ENCODE measurements at places on chromosomes 5 and 9.

- DNase-seq, result no peak
Observed at GRCh38 chr5:143843461-143843860, 31.5 kb downstream of the HMHB1 start.

DNA sequence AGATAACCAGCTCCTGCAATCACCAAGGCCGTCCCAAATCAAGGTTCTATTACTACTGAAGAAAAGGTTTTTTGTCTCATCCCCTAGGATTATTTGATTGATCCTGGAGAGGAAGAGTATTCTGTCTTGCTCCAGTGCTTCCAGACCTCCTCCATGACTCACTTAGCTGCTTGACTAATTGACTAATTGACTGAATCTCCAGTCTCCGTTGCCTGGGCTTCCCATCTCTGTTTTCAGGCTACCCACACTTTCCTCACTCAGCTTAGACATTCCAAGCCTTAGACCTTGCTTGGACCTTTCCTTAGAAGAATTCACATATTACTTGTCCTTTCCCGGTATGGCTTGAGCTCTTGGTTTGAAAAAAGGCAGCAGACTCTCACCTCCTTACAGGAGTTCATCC is 60.6 kb downstream of the FRMD3 start:
- DNase-seq, result no peak

GRCh38 chr9:3074247-3074646 is 230.4 kb upstream of the PUM3 start:
- DNase-seq, result no peak

DNA sequence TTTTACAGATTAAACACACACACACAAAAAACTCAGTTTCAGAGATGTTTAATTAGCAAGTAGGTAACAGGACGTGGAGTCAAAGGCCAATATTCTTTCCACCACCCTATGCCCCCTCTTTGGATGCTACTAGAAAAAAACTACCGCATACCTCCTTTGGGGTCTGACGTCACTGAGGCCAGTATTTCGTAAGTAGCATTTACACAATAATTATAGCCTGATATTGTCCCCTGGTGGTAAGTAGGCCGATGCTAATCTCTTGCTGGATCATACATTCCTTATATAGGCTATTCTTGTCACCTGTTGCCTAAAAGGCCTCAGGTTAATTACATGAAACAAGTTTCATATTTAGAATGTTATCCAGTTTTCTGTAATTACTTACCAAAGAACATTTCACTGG is 21.0 kb upstream of the SMARCA2 start:
- no peak for DNase-seq

- no peak for DNase-seq
Observed at GRCh38 chr9:134319306-134320125, 6.7 kb upstream of the RXRA start.

- peak; percentile 8 for DNase-seq
Observed at GRCh38 chr9:129696944-129697655, 31.7 kb downstream of the PRRX2 start.

GRCh38 chr5:170747357-170747756 is 36.2 kb upstream of the GABRP start:
- DNase-seq, result no peak

GRCh38 chr5:53425687-53426511 is 54.5 kb upstream of the FST start:
- DNase-seq, result peak; percentile 17

DNA sequence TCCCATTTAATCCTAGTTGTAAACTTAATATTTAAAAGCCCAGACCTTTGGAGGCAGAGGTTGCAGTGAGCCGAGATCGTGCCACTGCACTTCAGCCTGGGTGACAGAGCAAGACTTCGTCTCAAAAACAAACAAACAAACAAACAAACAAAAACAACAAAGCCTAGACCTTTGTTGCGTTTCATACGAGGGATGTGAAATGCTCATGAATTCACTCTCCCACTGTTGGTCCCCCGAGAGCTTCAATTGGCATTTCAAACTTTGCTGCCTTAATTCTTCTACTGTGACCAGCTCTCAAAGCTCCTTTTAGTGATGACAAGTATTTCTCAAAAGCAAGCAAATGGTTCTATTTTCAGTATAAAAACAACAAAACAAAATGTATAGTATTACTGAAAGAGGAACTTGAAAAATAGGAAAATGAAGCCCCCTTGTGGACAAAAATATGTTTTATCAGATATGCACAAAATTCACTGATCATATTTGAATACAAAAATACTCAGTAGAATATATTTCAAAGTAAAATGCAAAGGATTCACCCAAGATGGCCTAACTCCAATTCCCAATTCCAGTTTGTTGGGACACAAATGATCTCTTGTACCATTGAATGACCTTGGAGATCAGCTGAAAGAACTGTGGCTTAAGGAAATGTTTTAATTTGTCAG is 140.4 kb downstream of the ESM1 start:
- DNase-seq, result peak; percentile 52

DNA sequence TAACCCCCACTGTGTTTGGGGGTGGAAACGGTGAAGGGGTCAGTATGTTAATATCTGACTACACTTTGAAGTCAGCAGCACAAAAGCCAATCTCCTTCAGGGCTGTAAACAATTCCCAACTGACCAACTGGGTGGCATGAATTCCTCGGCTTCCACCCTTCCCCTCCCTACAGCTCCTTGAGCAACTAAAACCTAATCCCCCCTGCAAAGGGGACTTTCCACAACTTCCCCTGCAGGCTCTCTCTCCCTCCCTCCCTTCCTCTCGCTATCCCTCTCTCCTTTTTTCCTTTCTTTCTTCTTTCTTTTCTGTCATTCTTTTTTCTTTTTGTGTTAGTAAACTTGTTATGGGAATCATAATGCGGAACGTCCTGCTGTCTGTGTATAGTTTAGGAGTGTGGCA is 65.1 kb upstream of the PTCH1 start:
- DNase-seq, result no peak

DNA sequence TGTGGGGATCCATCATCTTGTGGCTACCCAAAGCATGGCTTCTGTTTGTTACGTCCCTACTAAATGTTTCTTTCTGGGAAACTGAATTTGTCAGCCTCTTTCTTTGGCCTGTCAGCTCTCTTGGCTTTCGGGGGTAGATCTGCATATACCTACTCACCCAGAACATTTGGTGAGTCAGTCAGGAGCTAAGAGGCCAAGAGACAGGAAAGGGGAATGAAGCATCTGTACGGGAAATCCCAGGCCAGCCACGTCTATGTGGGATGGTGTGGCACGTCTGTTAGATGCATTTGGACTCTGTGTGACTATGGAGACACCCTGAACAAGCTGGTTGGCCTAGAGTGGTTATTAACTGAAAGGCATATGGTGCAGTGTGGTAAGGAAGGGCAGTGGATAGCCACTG is 58.1 kb downstream of the CDO1 start:
- DNase-seq, result no peak

DNA sequence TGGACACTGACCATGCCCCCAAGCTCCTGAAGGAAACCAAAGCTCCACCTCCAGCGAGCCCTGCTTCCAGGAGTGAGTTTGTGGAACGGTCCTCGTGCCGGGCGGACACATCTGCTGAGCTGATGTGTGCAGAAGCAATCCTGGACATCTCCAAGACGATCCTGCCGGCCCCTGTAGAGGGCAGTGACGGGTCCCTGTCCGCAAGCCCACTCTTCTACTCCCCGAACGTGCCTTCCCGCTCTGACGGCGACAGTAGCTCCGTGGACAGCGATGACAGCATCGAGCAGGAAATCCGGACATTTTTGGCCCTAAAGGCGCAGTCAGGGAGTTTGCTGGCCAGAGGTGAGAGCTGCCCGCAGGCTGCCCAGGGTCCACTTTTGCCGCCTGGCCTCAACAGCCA is 6.2 kb downstream of the PPP1R26 start:
- DNase-seq, result no peak

- DNase-seq, result no peak
Observed at GRCh38 chr9:99748266-99748665, 73.4 kb upstream of the NR4A3 start.

DNA sequence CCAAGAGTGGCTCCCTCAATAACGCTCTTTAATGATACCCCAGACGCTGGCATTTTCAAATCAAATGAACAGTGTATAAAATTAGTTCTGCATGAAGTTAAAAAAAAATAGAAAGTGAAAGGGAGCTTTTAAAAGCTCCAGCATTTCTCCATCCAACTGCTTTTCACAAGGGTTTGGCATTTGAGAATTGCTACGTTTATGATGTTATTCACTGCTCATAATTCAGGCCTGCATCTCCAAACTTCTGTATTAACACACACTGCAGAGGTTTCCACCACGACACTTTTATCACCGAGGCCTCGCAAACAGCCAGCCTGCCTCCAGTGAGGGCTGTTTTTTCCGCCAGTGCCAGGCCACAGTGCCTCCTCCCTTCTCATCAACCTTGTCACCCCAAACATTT is 205.5 kb upstream of the EFNA5 start:
- no peak for DNase-seq

DNA sequence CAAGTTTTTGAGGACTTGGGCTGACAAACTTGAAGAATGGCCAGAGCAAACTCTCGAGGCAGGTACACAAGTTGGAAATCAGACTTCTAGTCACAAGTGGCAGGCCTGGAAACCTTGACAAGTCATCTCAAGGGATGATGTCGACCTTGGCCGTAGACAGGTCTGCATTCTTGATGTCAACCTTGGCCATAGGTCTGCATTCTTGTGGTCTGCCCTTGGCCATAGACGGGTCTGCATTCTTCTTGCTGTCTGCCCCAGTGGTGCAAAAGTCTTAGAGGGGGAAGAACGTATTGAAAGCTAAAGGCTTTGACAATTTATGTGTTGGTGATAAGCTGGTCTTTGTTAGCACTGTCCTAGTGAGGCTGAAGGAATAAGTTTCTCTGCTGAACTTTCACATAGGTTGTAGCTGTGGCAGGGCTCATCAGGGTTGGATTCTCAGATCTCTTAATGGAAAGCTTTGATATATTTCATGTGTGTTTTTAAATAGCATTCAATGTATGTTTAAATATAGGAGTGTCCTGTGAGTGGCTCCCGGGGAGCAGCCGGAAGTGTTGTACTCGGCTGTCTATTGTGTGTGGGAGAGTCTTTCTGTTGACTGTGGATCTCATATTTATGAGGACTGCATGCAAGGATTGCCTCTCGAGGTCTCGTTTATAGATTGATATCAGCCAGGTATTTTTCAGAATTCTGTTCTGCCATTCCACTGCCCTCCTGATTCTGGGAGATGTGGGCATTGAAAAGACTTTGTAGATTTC is 27.0 kb downstream of the SUB1 start:
- no peak for DNase-seq

DNA sequence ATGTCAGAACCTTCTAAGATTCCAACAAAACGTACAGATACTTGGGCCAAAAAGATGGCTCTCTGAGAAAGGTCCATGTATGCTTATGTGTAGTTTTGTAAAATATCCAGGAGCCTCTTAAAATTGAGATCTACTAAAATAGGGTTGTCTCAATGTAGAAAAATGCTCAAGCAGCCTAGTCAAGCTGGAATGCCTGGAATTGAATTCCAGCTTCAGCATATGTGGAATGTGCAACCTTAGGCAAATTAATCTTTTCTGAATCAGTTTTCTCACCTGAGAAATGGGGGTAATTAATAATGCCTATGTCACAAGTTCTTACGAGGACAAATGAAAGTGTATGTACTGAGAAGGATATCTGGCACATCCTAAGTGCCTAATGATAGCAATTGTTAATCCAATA is 662.4 kb downstream of the DTWD2 start:
- no peak for DNase-seq

GRCh38 chr5:157186309-157187045 is 5.8 kb downstream of the ITK start:
- peak; percentile 56 for DNase-seq

- no peak for DNase-seq
Observed at GRCh38 chr5:38846379-38847011, 683 bp downstream of the OSMR start.

GRCh38 chr5:10447041-10447440 is 5.4 kb downstream of the ROPN1L start:
- DNase-seq, result no peak

DNA sequence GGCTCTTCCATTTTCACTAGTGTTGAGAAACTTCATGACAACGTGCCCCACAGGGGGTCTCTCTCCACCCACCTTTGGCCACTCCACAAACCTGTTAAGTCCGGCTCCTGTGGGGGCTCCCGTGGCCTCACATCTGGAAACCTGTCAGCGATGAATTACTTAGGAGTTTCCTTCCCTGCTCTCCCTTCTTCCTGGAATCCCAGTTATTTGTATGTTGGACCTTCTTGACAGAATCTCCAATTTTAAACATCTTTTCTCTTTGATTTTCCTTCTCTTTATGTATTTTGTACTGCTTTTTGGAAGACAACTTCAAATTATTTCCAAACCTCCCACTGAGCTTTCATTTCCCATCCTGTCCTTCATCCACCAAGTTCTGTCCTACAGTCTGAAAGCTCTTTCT is 55.1 kb upstream of the NRARP start:
- DNase-seq, result no peak

DNA sequence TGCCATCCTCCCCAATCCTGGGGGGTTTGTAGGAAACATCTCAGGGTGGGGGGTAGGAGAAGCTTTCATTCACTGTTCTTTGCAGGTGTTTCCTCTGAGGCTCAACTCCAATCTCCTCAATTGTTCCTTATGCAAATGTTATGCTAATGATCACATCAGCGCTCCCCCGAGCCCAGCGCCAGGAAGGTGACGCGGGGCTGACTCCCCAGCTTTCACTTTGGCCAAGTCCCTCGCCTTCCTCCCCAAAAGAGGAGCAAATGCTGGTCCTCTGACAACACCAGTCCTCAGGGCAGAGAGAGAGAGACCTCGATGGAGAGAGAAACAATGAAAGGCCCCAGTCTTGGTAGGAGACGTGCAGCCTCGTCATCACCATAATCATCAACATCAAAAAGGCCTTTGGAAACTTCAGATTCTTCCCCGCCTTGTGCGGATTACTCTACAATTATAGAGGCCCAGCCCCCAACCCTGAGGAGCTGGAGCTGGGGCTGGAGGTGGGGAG is 39.1 kb downstream of the PCDH1 start:
- no peak for DNase-seq

- no peak for DNase-seq
Observed at GRCh38 chr5:50888751-50889150, 222.3 kb downstream of the PARP8 start.

GRCh38 chr5:142391058-142391845 is 66.4 kb upstream of the SPRY4 start:
- no peak for DNase-seq

DNA sequence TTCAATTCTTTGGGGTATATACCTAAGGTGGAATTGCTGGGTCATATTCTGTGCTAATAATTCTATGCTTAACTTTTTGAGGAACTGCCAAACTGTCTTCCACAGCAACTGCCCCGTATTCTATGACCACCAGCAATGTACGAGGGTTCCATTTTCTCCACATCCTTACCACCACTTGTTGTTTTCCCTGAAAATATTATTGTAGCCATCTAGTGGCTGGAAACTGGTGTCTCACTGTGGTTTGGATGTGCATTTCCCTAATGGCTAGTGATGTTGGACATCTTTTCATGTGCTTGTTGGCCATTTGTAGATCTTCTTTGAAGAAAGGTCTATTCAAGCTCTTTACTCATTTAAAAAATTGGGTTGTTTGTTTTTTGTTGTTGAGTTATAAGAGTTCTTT is 30.7 kb downstream of the MSX2 start:
- DNase-seq, result no peak

GRCh38 chr9:70409280-70409679 is 5.2 kb downstream of the KLF9 start:
- no peak for DNase-seq
